ENCODE measurements at places on chromosomes 12 and 14.

DNA sequence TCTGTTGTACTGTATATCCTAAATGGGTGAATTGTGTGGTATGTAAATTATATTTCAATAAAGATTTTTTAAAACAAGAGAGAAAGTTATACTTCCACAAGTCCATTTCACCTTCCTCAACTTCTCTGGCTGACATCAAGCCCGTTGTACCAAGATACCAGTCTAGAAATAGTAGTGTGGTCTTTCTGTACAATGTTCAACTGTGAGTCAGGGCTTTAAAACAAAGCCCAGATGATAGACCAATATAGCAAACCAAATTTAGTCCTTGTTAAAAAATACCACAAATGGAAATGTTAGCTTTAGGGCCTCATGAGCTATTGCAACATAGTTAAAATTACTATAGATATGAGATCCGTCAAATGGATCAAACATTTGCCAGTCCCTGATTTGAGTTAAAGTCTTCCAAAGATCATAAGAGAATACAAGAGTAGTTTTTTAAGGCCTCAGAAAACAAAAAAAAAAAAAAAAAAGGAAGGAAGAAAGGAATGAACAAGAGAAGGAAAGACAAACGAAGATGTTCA is 49.0 kb upstream of the EGLN3 start:
- no peak for DNase-seq

DNA sequence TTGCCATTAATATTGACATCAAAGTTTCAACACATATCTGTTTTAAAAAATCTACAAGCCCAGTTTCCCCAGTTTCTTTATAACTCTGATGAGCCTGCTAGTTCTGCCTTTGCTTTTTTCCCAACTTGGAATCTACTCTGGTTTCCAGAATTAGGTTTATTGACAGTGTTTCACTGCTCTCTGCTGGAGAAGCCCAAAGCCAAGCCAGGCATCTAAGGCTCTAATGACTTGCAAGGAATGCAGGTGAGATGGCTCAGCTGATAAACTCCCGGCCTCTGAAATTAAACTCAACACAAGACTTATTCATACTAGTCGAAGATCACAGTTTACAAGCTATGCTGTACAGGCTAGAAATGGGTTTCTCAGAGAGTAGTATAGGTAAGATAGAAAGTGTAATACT is 54.3 kb downstream of the HMGA2 start:
- DNase-seq, result no peak

- DNase-seq, result no peak
These were observed 40.5 kb upstream of the CLMN start for GRCh38 chr14:95359994-95360826.

DNA sequence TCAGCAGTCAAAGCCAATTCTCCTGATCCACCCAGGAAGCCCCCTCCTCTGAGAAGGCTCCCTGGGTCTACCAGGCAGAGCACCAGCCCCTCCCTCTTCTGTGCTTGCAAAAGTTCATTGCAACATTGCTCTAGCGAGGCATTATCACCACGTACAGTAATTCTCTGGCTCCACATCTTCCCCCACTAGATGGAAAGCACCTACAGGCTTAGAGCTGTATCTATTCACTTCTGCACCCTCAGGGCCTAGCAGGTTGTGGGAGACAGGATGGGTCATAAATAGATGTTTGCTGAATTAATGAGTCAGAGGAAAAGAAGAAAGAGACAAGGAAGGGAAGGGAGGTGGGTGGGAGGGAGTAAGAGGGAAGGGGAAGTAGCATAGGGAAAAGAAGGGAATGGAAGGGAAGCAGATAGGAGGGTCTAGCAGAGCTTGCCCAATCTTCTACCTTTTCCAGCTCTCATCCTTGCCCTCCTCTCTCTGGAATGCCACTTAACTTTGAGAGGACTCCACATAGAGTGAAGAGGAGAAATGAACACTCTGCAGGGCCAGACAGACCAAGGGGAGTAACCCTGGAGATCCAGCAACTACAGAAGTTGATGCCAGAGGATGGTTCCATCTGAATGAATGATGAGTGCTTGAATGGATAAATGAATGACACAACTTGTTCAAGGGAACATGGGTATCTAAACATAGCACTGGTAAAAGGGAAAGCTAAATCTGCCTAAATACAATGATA is 42.0 kb upstream of the NT5DC3 start:
- DNase-seq, result no peak

DNA sequence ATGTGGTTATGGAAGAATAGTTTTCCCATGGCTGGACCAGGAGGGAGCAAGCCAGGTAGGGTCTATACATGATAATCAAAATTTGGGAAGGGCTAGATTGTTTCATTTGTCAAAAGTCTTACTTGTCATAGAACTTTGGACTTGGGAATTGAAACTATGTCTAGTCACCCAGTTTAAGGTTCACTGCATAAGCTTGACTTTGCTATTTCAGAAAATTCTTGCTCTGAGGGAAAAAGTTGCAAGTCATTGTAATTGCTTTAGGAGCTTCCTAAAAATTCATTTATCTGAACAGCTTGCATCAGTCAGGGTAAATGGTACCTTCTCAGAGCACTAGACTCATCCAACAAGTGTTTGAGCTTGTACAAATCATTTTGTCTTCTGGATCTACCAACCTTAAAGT is 1194.7 kb downstream of the GALC start:
- DNase-seq, result no peak

DNA sequence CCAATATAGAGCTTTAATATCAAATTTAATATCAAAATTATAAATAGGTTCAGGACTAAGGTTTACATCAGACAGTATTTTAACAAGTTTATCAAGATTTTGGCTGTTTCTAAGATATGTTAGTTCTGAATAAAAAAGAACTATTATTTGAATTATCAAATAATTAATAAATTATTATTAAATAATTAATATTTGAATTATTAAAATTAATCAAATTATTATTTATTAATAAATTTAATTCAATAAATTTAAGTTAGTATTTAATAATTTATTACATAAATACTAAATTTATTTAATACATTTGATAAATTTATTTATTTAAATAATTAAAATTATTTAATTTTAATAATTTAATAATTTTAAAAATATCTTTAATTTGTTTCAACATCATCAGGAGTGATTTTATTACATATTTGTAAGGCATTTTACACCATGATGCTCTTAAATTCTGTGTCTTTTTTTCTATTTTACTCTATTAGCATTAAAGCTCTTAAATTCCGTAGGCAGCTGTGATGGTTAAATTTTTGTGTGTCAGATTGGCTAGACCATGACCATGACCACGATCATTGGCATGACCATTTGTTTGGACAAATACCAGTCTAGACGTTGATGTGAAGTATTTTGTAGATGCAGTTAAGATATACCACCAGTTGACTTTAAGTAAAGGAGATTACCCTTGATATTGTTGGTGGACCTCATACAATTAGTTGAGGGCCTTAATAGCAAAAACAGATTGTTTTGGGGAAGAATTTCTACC is 82.6 kb downstream of the BBS10 start:
- no peak for DNase-seq

GRCh38 chr14:90732718-90733117 is 83.5 kb downstream of the TTC7B start:
- no peak for DNase-seq

DNA sequence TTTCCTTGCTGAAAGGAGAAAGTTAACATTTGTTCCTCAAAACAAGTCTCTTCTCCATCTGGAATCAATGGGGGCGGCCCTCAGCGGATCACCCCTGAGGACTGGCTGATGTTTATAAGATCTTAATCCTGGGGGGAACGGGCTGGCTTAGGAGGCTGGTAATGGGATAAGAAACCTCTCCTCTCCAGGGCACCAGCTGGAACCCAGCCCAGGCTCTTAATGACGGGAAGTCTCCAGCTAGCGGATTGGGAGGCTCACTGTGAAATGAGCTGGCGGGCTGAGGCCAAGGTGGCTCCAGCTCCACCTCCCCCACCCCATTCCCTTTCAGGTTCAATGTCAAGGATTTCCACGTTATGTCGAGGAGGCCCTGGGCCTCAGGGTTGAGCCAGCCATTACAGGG is 1133.0 kb downstream of the VRK1 start:
- no peak for DNase-seq

Measured in activated T-helper 9 cell treated with anti-CD3 and anti-CD28 coated beads, Interleukin-2, amount 50 U/mL, for 16 hours (primary cell).